Activated CD4-positive, alpha-beta T cell treated with anti-CD3 and anti-CD28 coated beads, Interleukin-2, amount 50 U/mL, for 16 hours (primary cell): ENCODE measurements at places on chromosomes 16 and 17.

- no peak for DNase-seq
Measured at GRCh38 chr16:81390840-81391239, 53.8 kb upstream of the CMIP start.

DNA sequence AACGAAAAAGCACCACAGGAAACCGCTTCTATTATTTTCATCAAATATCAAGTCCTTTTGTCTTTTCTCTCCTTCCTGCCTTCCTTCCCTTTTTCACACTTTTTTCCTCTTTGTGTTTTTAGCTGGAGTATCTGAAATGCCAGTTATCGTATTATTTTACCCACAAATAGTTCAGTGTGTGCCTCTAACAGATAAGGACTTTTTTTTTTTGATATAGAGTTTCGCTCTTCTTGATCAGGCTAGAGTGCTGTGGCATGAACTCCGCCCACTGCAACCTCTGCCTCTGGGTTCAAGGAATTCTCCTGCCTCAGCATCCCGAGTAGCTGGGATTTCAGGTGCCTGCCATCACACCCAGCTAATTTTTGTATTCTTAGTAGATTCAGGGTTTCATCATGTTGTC lies 10.7 kb downstream of the DNAAF1 start:
- no peak for DNase-seq

DNA sequence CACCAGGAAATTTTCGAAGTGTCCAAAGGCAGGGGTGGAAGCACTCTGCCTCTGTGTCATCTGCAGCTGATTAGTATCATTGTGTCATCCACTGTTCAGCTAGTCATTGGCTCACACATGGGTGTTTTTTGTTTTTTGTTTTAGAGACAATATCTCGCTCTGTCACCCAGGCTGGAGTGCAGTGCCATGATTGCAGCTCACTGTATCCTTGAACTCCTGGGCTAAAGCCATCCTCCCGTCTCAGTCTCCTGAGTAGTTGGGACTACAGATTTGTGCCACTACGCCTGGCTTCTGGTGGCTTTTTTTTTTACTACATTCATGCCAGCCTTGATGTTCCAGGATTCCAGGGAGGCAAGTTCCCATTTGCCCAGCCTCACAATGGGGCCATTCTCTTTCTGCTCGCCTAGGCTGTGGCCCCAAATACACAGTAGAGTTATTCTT lies 32.5 kb upstream of the MYO18A start:
- no peak for DNase-seq

DNA sequence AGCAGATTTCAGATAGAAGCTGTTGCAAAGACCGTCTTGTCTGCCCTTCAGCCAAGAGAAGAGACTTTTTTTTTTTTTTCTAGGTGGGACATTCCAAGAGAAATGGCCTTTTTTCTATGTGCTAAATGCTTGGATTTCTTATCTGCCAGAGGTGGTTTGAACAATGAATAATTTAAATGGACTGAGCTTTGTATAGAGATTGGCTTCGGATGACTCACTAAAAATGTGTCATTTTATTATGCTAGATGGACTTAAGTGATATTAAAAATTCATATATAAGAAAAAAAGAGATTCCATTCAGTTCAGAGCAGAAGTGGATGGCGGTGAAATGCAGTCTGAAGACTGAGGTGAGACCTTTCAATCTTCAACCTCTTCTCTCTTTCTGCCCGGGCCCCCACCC lies 58.4 kb downstream of the MEAK7 start:
- DNase-seq, result no peak

DNA sequence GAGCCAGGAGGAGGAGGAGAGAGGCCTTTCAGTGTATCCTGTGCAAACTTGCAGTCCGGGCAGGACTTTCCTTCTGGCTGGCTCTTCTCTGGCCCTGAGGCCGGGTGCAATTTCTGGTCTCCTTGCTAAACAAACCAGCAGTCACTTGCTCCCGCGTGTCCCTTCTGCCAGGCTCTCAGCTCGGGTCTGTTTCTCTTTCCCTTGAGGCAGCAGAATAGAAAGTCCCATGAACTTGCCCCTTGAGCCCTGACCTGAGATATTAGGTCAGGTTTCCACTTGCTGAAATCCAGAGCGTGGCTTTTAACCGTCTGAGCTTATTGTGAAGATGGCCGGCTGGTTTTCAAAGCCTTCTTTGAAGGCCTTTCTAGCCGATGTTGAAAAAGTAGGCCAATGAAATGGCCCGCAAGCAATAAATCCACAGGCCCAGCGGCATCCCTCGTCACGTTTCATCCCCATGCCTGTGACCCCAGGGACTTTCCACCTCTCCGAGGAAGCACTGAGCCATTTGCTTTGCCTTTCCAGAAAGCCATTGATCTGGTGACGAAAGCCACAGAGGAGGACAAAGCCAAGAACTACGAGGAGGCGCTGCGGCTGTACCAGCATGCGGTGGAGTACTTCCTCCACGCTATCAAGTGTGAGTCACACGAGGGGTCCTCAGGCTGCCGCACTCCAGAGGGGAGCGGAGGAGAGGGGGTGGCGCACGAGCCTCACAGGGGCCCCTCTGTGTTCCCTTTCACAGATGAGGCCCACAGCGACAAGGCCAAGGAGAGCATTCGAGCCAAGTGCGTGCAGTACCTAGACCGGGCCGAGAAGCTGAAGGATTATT lies 4.5 kb downstream of the VPS4A start:
- DNase-seq, result no peak
